Activated T-helper 9 cell treated with anti-CD3 and anti-CD28 coated beads, Interleukin-2, amount 50 U/mL, for 16 hours (primary cell): ENCODE measurements at places on chromosomes 3 and 15.

DNA sequence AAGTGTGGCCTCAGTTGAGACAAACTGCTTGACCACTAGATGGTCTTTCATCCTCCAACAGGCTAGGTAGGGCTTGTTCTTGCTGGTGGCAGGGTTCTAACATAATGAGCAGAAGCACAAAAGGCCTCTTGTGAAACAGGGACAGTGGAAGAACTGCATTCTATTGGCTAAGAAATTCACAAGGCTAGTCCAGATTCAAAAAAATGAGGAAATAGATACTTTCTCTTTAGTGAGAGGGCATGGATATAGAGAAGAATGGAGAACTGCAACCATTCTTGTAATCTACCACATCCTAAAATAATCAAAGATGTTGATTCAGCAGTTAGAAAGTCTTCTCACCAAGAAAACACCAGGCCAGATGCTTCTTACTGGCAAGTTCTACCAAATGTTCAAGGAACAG lies 143.7 kb upstream of the LRIG1 start:
- no peak for DNase-seq

DNA sequence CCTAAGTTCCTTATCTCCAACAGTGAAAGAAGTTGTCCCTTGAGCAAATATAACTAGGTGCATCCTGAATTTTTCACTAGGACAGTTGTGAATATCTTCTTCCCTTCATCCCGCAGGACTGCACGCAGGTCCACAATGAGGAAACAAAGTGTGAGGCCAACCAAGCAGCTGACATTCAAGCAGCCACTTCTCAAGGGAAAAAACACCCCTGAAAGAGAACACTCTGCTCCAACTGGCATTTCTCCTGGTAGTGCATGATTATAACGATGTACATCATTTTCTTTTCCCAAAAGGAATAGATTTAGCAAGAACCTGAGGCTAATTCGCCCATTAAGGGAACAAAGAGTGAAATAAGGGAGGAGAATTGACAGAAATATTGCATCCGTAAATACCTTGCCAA lies 74.5 kb downstream of the ANXA2 start:
- no peak for DNase-seq

- no peak for DNase-seq
Observed at GRCh38 chr3:13800064-13800463, 79.8 kb downstream of the WNT7A start.

DNA sequence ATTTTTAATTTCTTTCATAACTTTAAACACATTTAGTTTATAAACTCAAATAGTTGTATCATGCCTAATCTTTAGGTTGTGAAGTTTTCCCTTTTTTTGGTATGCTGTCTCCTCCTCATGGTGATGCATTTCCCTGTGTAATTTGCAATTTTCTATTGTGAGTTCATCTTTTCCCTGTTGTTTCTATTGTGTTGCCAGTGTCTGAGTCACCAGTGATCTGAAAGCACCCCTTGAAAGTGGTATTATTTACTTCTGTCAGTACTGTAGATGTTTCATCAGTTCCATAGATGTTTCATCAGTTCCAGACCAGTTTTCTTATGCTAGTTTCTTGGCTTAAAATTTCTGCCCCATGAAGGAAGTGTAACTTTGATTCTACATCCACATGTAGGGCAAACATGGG lies 80.6 kb downstream of the OXSM start:
- DNase-seq: no peak

GRCh38 chr15:48609486-48609885 lies 36.0 kb downstream of the FBN1 start:
- no peak for DNase-seq

- no peak for DNase-seq
Observed at GRCh38 chr3:171704814-171705213, 105.5 kb downstream of the PLD1 start.

DNA sequence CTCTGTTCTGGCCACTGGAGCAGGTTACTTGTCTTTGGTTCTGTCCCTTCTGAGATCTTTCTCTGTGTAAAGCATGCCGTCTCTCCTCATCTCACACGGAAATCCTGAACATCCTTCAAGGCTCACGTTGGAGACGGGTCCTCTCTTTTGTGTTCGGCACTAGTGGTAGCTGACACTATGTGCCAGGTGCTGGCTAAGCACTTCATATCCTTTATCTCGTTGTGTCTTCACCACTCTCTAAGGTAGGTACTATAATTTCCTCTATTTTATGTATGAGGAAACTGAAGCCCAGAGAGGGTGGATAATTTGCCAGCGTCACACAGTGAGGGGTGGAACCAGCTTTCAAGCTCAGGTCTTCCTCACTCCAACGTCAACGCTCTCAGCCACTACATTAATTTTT lies 1.2 kb downstream of the IFT122 start:
- DNase-seq: no peak

- no peak for DNase-seq
Observed at GRCh38 chr3:109152320-109152719, 15.8 kb downstream of the C3orf85 start.

DNA sequence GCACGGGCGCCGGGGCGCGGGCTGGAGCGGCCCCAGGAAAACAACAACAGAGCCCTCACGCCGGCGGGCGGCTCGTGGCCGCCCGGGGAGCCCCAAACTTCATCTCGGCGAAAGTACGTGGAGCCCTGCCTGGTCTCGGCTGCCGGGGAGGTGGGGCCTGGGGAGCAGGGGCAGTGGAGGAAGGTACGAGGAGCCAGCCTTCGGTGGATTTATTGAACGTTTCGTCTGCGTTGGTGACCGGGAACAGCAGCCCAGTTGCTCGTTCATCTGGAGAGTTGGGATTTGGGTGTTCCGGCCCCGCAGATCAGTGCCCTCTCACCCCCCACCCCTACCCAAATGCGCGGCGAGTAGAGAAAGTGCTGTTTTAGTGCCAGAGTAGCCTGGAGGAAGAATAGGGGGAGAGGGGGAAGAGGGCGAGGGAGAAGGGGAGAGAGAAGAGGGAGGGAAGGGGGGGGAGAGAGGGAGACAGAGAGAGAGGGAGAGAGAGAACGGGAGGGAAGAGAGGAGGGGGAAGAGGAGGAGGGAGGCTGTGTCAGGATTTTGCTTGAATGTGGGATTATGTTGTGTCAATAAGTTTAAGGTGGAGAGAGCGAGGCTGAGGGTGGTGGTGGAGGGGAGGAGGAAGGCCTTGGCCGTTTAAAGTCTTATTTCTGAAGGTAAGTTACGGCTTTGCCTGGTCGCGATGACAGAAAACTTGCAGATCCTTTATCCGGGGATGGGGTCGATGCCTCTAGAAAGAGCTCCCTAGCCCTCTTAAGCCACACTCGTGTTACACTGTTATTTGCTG lies 970 bp downstream of the BBX start:
- peak; percentile 38 for DNase-seq

DNA sequence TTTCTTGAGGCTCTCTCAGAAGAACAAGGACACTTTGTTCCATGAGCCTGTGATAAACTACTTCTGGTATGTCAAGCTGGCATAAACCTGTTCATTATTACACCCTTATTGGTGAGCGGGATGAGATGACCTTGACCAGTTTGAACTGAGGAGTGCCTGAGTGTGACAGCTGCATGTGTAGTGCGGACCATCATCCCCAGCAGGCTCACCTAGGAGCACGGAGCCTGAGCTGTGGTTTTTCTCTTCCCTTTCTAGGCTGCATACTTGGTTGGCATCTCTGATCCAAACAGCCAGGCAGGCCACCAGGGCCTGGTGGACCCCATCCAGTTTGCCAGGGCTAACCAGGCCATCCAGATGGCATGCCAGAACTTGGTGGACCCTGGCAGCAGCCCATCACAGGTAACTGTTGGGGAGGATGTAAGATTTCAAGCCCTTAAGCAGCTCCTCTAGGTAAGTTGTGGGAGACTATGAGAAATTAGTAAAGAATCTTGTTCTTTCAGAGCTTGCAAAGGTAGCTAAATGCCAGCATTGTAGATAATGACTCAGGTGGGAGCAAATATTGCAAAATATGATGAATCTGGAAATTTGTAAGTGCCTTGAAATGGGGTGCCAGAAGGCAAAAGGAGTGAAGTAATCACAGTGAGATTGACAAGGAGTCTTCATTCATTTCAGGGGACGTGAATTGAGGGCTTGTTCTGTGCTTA lies 288.9 kb upstream of the TPM1 start:
- no peak for DNase-seq

DNA sequence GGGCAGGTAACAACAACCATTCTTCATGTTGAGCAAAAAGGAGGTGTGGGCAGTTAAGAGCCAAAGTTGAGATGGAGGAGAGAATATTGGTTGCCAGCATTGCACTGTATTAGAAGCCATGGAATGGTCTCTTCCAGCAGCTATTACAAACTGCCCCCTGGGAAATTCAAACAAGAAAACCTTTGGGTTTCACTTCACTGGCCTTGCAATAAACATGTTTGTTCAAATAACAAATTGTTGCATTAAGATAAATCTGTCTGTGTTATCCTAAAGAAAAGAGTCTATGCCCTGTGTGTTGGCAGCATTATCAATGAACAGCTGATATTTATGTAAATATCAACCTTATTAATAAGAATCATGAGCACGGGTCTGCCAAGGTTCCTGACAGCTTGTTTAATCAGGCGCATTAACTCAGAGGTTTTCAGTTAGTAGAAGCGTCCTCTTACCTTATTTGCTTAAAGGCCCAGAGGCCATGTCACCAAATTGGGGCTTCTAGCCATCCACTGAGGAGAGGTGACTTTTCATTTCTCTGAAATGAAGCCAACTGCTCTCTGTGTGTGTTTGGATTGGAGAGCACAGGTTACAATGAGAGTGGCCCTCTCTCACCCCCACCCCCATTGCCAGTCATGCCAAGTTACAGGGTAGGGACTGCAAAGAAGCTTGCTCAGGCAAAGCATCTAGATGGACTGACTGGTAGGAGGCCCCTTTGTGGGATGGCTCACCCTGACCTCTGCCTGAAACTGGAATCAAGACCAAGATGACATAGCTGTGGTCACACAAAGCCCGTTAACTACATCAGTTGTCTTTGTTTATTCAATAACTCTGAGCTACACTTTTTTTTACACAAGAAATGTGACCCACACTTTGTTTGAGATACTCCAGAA lies 10.5 kb downstream of the FILIP1L start:
- no peak for DNase-seq

GRCh38 chr15:81400640-81401236 lies 26.7 kb upstream of the TMC3 start:
- no peak for DNase-seq

DNA sequence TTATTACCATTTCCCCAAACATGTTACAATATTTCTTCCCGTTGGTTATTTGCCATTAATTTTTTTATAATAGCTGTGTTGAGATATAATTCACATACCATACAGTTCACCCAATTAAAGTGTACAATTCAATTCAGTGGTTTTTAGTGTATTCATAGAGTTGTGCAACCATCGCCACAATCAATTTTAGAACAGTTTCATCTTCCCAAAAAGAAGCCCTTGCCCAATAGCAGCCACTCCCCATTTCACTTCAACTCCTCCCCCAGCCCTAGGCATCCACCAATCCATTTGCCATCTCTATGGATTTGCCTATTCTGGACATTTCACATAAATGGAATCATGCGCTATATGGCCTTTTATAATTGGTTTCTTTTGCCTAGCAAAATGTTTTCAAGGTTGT lies 225.1 kb downstream of the EPHB1 start:
- no peak for DNase-seq

- DNase-seq: no peak
Observed at GRCh38 chr3:9080163-9080562, 116.9 kb upstream of the RAD18 start.

- no peak for DNase-seq
Observed at GRCh38 chr3:54966979-54967378, 39.1 kb upstream of the LRTM1 start.

- DNase-seq: no peak
Observed at GRCh38 chr3:23209747-23210487, 6.8 kb downstream of the UBE2E2 start.

DNA sequence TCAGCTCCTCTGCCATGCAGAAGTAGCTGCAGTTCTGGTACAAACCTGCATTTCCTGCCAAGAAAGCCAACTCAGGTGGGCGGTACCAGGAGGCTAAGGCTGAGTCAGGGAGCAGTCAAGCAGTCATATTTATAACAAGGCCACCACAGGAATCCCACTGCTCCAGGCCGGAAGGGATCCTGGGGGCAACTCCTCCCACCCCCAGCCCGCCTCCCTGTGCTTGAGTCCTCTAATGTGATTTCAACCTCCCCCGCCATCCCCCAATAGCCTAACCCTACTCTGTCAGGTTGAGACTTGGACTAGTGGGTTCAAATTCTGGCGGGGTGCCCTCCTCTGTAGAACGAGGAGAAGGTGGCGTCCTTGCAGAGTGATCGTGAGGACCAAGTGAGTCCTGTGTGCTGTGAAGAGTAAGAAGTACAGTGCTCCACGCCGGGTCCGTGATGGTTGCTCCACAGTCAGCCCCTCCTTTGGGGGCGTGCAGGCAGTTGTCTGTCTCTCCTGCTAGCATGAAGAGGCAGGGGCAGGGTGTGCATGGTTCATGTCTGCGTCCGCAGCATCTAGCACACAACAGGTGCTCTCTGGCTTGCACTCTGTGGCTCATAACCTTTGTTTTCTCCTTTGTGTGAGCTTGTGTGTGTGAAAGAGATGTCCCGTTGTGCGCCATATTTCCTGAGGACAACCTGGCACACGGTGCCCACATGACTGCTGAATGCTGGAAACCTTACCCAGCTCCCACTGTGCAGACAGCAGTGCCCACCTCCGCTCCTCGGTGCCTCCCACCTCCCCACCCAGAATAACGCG lies 78.3 kb downstream of the SMAD6 start:
- DNase-seq: no peak

GRCh38 chr3:188217726-188218125 lies 63.8 kb downstream of the LPP start:
- DNase-seq: no peak

DNA sequence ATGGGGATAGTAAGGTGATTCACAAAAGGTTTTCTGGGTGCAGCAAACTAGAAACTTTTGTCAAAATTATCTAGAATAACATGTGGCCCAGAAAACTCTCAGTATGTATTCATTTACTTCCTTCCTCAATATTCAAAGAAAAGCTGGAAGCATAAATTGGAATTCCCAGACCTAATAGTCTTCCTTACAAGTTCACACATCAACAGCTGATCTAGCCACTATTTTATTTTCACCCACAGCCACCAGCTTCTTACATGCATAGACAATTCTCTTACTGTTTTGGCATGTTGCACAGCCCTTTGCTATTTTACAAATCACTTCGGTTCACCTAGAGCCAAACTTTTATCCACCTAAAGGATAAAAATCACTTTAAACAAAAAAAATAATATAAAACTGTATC lies 647.8 kb upstream of the CCDC54 start:
- no peak for DNase-seq

DNA sequence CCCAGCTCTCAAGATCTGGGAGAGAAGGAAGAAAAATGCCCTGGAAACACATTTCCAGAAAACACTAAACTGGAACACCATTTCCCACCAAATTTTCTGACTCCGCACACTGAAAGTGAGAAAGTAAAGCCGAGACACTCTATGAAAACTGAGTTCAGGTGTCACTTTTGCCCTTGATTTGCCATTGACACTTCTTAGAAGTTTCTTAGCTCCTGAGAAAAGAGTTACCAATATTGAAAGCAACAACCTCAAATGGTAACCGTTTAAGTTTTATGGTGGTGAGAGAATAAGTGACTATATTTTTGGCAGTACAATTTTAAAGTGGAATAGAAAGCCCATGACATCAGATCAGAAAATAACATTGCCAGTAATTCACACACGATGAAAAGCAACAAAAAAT lies 39.0 kb downstream of the CD86 start:
- DNase-seq: no peak
